Stimulated activated CD4-positive, alpha-beta T cell treated with anti-CD3 and anti-CD28 coated beads, Interleukin-1b, Interleukin-23, amount 100 ng/mL, for 4 hours (primary cell): ENCODE measurements at places on chromosomes 7 and 10.

DNA sequence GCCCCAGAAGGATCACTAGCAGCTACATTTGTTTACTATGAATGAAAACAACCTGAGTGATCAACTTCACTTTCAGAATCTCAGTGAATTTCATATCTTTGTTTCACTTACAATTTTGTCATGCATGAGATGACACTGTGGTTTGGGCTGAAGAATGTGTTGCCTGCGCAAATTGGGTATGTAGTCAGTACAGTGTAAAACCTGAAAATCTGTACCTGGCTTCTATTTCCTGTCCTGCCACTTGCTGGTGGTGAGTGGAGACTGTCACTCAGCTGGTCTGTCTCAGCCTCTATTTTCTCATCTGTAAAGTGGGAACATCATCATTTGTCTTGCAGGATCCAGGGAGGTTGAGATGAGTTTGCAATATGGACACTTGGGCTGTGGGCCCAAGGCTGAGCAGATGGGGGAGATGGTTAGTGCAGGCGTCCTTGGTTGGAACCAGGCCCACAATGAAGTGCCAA is 118.0 kb downstream of the WDFY4 start:
- no peak for DNase-seq

DNA sequence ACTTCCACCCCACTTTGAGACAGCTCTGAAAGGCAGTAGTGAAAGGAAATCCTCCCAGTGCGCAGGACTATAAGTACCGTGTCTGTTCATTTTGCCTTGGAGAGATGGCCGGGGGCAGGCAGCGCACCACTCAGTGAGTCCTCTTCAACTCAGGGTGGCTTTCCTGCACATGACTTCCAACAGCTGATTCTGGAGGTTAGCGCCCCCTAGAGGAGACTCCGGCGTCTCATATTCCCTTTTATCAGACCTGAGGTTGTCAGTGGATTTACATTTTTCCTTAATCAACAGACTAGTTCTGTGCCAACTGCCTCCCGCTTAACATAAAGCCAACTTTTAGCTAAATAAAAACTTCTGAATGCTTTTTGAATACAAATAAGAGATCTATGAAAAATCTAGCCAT is 101.0 kb downstream of the HERPUD2 start:
- no peak for DNase-seq

- no peak for DNase-seq
Measured at GRCh38 chr7:42869131-42870020, 42.5 kb downstream of the C7orf25 start.

DNA sequence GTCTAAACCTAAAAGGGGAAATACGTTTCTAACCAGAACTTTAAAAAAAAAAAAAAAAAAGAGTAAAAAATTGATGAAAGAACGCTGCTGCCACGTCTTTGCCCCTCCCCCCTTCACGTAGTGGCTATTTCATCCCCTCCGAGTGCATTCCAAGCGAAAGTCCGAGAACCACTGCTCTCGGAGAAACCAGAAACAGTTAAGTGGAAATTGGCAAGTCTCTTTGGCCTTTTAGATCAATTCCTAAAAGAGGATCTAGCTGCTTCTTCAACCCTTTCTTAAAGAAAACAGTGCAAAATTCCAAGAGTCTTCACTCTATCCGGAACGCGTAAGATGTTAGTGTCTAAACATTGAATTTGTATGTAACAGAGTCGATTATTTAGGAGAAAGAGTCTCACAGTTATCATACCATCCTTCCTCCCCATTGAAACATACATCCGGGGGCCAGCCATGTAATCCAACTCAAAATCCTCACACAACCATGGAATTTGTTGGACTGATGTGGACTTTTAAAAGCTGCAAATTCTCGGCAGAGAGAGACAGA is 1.1 kb downstream of the P4HA1 start:
- DNase-seq: no peak

- DNase-seq: no peak
Measured at GRCh38 chr7:103106005-103106702, 31.2 kb downstream of the ARMC10 start.

- DNase-seq: no peak
Measured at GRCh38 chr7:75711656-75712514, 26.9 kb downstream of the HIP1 start.

DNA sequence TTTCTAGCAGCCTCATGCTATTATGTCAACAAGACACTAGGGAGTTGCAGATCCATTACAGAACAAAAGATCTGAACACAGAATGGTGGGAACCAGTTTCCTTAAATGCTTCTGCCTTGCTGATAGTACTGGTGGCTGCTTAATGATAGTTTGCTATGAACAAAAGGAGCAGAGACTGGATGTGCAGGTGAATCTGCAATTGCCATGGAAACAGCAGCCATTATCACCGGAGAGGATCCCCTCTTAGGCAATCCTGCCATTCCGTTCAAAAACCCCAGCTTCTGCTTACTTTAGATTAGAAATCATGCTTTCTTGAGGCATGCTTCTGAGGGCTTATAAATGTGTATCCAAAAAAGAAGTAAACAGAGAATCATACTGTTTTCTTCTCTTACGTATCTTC is 80.0 kb upstream of the PRKAR2B start:
- no peak for DNase-seq

- no peak for DNase-seq
Measured at GRCh38 chr7:40135317-40135610, 459 bp downstream of the SUGCT start.

- no peak for DNase-seq
Measured at GRCh38 chr10:59719374-59719773, 9.7 kb upstream of the SLC16A9 start.

DNA sequence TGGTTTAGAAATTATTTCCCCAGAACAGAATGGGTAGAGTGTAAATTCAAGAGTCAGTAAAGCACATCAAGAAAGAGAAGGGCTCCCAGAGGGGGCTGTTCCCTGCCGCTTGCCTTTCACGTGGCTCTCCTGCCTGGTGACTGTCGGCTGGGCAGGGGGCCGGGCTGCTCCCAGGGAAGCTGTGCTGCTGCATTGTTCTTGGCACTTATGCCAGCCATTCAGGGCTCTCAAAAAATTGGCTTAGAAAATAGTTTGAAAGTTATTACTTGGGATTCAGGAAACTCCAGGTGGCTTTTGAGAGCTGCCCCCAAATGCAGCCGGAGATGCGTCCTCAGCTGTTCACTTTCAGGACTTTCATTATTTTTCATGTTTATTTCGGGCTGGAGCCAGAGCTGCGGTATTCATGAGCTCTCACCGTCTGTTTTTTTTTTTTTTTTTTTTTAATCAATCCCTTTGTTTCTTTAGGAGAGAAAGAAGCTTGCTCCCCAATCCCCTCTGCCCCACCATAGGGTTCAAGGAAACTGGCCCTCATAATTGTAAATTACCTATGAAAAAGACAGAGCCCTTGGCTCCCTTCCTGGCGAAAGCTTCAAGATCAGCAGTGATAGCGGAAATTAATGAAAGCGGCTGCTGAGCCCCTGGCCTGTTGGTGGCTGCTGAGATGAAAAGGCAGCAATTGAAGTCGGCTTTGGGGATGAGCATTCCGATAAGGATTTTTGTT is 94.1 kb downstream of the SORCS3 start:
- no peak for DNase-seq

GRCh38 chr10:2813286-2813685 is 254.1 kb upstream of the PFKP start:
- DNase-seq: no peak

- DNase-seq: no peak
Measured at GRCh38 chr7:79620291-79620690, 166.8 kb upstream of the MAGI2 start.

DNA sequence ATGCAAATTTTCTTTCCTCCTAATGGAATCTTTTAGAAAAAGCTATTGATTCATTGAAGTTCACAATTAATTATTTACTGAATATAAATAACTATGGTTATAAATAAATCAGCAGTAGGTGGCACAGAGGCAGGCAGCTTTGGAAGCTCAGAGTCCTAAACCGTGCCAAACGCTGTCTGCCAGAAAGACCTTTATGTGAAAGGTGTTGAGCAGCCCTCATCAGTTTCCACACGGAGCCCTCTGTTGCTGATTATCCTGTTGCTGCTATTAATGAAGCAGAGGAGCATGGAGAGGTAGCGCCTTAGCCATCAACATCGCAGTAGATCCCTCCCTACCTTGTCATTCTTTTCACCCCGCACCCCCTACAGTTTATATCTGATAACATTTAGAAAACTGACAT is 51.0 kb downstream of the RTKN2 start:
- no peak for DNase-seq

- DNase-seq: no peak
Measured at GRCh38 chr7:143979359-143979758, 20.8 kb upstream of the OR6B1 start.

- no peak for DNase-seq
Measured at GRCh38 chr7:4132221-4132620, 549.9 kb upstream of the FOXK1 start.

- DNase-seq: no peak
Measured at GRCh38 chr7:85125651-85126131, 61.2 kb downstream of the SEMA3D start.

- DNase-seq: no peak
Measured at GRCh38 chr7:140619176-140619575, 21.4 kb downstream of the DENND2A start.

- DNase-seq: no peak
Measured at GRCh38 chr7:22791204-22792158, 31.2 kb downstream of the TOMM7 start.

DNA sequence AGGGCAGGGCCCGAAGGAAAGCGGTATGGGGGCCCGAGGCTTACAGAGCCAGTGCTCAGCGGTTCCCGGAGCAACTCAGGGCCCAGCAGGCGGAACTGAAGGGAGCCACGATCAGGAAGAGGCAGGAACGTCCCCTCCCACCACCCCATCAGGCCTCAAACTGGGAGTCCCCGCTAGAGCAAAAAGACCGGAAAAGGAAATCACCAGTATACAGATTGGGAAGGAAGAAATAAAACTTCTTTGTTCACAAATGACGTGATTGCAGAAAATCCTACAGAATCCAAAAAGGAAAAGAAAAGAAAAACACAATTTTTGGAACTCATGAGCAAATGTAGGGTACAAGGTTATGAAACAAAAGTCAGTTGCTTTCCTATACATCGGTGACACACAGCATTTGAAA is 21.6 kb upstream of the ZFAND2A start:
- DNase-seq: no peak

- no peak for DNase-seq
Measured at GRCh38 chr7:116176226-116176625, 34.1 kb upstream of the TES start.

DNA sequence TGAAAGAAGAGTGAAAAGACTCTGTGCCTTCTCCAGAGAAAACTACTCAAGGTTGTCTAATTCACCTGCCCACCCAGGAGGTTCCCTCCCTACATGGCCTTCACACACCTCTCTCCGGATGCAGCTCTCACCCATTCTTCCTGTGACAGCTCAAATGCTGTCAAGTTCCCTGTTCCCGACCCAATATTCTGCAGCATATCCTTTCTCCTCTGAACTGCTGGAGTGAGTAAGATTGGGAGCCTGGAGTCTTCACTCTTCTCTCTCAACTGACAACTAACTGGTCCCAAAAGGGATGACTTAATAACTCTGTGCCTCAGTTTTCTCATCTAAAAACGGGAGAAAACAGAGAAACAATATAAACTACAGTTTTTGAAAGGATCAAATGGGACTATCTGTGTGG is 5.1 kb downstream of the TMEM26 start:
- DNase-seq: no peak

DNA sequence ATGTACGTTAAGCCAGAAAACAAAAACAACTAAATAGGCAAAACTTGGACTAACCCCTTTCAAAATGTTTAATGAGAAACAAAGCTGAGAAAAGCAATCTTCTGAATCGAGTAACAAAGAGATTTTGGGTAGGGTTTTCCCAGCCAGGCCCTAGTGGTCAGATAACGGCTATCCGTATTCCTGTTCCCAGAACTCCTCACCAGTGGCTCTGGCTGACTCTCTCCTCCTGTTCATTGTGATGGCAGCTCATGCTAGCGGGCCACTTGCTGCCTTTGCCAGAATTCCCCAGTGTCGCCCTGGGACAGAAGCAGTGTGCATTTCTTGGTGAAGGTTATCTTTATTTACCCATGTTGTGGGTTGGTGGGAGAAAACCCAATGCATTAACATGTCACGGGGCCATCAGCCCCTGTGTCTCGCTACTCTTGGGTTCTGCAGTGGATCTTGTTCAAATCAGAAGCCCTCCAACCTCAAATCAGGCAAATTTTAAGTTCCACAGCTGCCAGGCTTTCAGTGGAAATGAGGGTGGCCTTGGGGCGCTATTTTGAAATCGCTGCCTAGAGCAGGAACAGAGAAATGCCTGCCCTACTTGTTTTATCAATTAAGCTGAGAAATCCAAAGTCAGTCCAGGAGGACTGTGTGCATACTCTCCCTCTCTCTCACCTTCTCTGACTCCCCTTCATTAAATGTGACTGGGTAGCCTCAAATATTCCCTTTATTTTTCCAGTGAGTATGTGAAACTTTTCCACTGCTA is 164.5 kb upstream of the NPVF start:
- DNase-seq: no peak

GRCh38 chr7:99631295-99632109 is 14.8 kb downstream of the ZSCAN25 start:
- no peak for DNase-seq

DNA sequence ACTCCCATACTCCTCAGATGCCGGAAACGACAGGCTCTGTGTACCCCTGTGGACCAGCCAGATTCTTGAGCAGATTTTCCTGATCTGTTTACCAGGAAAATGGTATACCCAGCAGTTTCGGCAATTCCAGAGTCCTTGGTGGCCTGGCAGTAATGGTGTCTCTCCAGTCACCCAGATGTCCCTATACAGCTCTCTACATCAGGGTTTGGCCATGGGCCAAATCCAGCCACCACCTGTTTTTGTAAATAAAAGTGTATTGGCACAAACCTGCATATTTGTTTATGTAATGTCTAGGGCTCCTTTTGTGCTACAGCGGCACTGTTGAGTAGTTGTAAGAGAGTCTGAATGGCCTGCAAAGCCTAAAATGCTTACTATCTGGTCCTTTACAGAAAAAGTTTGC is 491.3 kb downstream of the RPS24 start:
- no peak for DNase-seq

DNA sequence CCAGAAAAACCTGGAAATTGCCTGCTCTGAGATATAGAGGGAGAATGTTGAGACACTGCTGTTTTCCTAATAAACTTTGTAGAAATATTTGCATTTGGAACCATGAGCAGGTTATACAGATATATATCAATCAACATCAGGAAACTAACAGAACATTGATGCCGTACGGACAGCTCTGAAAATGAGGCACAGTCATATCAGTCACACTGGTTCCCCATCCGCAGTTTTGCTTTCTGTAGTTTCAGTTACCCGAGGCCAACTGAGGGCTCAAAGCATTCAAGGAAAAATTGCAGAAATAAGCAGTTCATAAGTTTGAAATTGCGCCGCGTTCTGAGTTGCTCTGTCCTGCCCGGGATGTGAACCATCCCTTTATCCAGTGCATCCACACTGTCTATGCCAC is 137.9 kb downstream of the KLF6 start:
- DNase-seq: no peak

- no peak for DNase-seq
Measured at GRCh38 chr7:108057951-108058481, 55.1 kb upstream of the LAMB1 start.

- no peak for DNase-seq
Measured at GRCh38 chr7:81883801-81884393, 114.0 kb upstream of the HGF start.

- no peak for DNase-seq
Measured at GRCh38 chr10:21315645-21316220, 209.7 kb downstream of the SKIDA1 start.
